Caco-2 (cell line): ENCODE measurements at places on chromosomes 2 and 18. TPM values are rescaled to one million over a fixed set of nuclear protein-coding genes. Genes with fewer than 3 reads are reported as not detected.

- no peaks in the 10 kb centered on the region for H3K4me1 ChIP-seq
- H3K36me3 ChIP-seq: no peaks in the 10 kb centered on the region; the same call in 1 of the 2 replicates
- no peaks in the 10 kb centered on the region for H3K27me3 ChIP-seq
- H3K4me3 ChIP-seq: no peak overlapping the region
Observed at GRCh38 chr2:164954186-164954585, 1.1 kb downstream of the SLC38A11 start.

- no peaks in the 10 kb centered on the region for H3K4me1 ChIP-seq
- no peak overlapping the region for H3K4me3 ChIP-seq
- DNase-seq: no peak
- H3K27ac ChIP-seq: no peak overlapping the region
- no peaks in the 10 kb centered on the region for H3K27me3 ChIP-seq
- H3K36me3 ChIP-seq: no peaks in the 10 kb centered on the region
Observed at GRCh38 chr18:23756590-23757436, 67.6 kb downstream of the LAMA3 start.

GRCh38 chr2:758073-758820 is 81.0 kb upstream of the TMEM18 start:
- no peaks in the 10 kb centered on the region for H3K36me3 ChIP-seq
- H3K4me3 ChIP-seq: no peak overlapping the region
- no peak overlapping the region for H3K27ac ChIP-seq

GRCh38 chr2:177258059-177258458 is 6.5 kb downstream of the NFE2L2 start:
- DNase-seq: no peak
- H3K4me1 ChIP-seq: peaks cover 64% of the 10 kb centered on the region
- H3K36me3 ChIP-seq: no peaks in the 10 kb centered on the region; the same call in none of the 2 replicates
- H3K27ac ChIP-seq: no peak overlapping the region
- H3K27me3 ChIP-seq: no peaks in the 10 kb centered on the region
- no peak overlapping the region for H3K4me3 ChIP-seq

DNA sequence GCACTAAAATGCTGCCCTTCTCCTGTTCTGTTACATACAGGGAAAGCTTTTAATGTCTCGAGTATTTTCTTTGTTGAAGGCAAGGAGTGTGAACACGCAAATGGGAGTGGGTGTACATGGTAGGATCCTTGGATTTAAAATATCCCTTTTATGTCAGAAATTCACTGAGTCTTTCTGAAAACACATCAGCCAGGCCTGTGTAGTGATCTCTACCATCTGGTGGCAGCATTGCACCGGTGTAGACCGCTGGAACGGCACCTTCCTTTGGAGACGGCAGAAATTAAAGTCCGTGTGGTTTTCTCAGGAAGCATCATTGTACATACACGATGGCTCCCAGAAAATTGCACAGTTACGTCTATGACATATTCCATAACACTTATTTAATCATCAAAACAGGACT is 515.8 kb downstream of the GALR1 start:
- H3K4me1 ChIP-seq: no peaks in the 10 kb centered on the region
- H3K27ac ChIP-seq: no peak overlapping the region
- no peaks in the 10 kb centered on the region for H3K36me3 ChIP-seq
- H3K27me3 ChIP-seq: no peaks in the 10 kb centered on the region
- DNase-seq: no peak

GRCh38 chr18:24719791-24720190 is 259.4 kb downstream of the HRH4 start:
- no peaks in the 10 kb centered on the region for H3K27me3 ChIP-seq
- H3K4me3 ChIP-seq: no peak overlapping the region
- DNase-seq: no peak
- no peak overlapping the region for H3K27ac ChIP-seq
- H3K36me3 ChIP-seq: no peaks in the 10 kb centered on the region

Gene LIPG
- 86.7 and 87.5 TPM in 2 replicates for total RNA-seq
